H1 (cell line): ENCODE measurements at places on chromosomes 3 and 15. TPM values are rescaled to one million over a fixed set of nuclear protein-coding genes. Genes with fewer than 3 reads are reported as not detected.

Gene MYEF2
- total RNA-seq = 78.2 and 79.2 TPM in 2 replicates

GRCh38 chr3:86152620-86153019 is 838.3 kb downstream of the VGLL3 start:
- no peak overlapping the region for H3K4me3 ChIP-seq
- H3K36me3 ChIP-seq = no peaks in the 10 kb centered on the region
- no peaks in the 10 kb centered on the region for H3K27me3 ChIP-seq
- no peaks in the 10 kb centered on the region for H3K4me1 ChIP-seq
- DNase-seq = no peak
- no peak overlapping the region for H3K27ac ChIP-seq

- H3K27me3 ChIP-seq = no peaks in the 10 kb centered on the region
- H3K4me3 ChIP-seq = no peak overlapping the region
- no peak for DNase-seq
- no peaks in the 10 kb centered on the region for H3K4me1 ChIP-seq
- no peak overlapping the region for H3K27ac ChIP-seq
- H3K36me3 ChIP-seq = peaks cover 28% of the 10 kb centered on the region
Measured at GRCh38 chr3:196938124-196938523, 4.2 kb downstream of the NCBP2 start.

Gene LTK
- 0.19 and 0.38 TPM in 2 replicates for total RNA-seq

DNA sequence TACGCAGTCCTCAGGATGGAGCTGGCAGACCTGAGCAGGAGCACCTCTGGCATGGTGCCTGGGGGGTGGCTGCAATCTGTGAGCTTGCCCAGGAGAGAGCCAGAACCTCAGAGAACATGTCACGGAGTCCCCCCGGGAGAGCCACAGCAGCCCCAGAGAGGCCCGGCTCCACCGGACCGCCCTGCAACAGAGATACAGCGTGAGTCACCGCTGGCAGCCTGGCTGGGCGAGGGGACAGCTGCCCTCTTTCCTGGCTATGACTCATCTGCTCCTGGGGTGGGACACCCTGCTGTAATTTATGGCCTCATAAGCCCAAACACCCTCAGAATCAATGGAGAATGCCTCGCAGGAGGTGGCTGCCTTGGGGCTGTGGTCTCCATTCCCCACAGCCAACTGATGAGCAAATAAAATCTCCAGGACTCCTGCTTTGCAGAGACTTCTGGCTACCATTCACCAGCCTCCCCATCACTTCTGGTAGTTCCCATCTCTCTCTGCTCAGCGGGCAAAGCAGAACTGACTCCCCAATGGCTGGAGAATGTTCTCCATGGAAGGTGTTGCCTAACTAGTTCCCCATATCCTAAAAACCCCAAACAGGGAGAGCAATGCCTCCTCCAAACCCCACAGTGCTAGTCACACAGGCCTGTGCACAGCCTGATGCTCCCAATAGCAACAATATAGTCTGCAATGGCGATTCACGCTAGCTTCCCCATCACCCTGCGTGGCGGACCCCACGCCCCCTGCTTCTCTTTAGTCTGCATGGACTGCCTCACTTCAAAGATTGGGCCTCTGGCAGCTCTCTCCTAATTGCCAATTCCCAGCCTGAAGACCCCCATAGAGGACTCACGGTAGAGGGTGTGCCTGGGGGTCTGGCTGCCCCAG is 21.6 kb downstream of the ACSBG1 start:
- H3K36me3 ChIP-seq = no peaks in the 10 kb centered on the region
- no peak overlapping the region for H3K27ac ChIP-seq
- no peaks in the 10 kb centered on the region for H3K4me1 ChIP-seq
- no peaks in the 10 kb centered on the region for H3K27me3 ChIP-seq
- H3K4me3 ChIP-seq = no peak overlapping the region
- DNase-seq = no peak

GRCh38 chr15:27065151-27065550 is 94.2 kb downstream of the GABRG3 start:
- H3K4me3 ChIP-seq = no peak overlapping the region
- no peaks in the 10 kb centered on the region for H3K27me3 ChIP-seq
- H3K36me3 ChIP-seq = no peaks in the 10 kb centered on the region
- DNase-seq = no peak
- no peaks in the 10 kb centered on the region for H3K4me1 ChIP-seq

Gene HRG
- 0.15 TPM in 1 of 2 replicates, not detected in the other for total RNA-seq

Gene SAXO2
- total RNA-seq = 3.1 and 3.8 TPM in 2 replicates

DNA sequence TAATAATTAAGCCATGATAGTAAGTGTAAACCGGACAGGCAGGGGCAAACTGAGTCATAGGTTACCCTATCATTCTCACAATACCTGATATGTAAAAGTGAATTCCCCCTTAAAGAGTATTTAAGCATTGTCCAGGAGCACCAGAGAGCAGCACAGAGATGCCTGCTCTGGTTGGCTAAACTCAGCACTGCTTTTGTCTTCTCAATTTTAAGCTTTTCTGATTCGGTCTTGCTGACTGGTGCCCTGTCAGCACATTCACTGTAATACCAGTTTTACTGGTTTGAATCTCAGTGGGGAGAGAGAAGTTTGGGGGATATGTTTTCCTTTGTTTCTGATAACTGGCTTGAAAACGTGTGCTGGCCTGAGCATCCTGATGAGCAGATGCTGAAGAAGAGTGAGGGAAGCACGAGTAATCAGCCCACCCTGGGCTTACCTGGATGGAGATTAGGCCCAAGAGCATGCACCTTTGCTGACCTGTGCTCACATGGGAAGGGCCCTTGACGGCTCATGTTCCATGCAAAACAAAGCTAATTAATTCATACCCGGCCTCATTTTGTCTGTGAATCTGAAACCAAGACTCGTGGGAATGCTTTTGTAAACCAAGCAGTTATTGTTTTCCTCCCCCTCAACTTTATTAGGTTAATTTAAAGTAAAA is 208.5 kb upstream of the MRPL3 start:
- H3K27me3 ChIP-seq = no peaks in the 10 kb centered on the region
- H3K4me3 ChIP-seq = no peak overlapping the region
- no peaks in the 10 kb centered on the region for H3K36me3 ChIP-seq
- no peak overlapping the region for H3K27ac ChIP-seq

- no peak overlapping the region for H3K27ac ChIP-seq
- H3K27me3 ChIP-seq = peaks cover 14% of the 10 kb centered on the region; the same call in 1 of the 2 replicates
- H3K4me3 ChIP-seq = no peak overlapping the region
- no peaks in the 10 kb centered on the region for H3K36me3 ChIP-seq
- no peak for DNase-seq
Measured at GRCh38 chr3:52062505-52062904, 6.1 kb upstream of the DUSP7 start.

GRCh38 chr3:18426597-18427193 is 1.6 kb upstream of the SATB1 start:
- DNase-seq = no peak
- H3K36me3 ChIP-seq = no peaks in the 10 kb centered on the region
- H3K4me3 ChIP-seq = peak overlapping the region; percentile 88; the same call in 1 of the 2 replicates
- H3K27ac ChIP-seq = no peak overlapping the region
- H3K27me3 ChIP-seq = no peaks in the 10 kb centered on the region

Gene FBXL22
- total RNA-seq = 0.47 and 0.54 TPM in 2 replicates

Gene GABRB3
- 163 TPM in 2 replicates for total RNA-seq

GRCh38 chr3:73150369-73151130 is 89.1 kb downstream of the EBLN2 start:
- no peak for DNase-seq
- H3K27ac ChIP-seq = no peak overlapping the region
- H3K4me1 ChIP-seq = no peaks in the 10 kb centered on the region

GRCh38 chr3:160885791-160886286 is 129.8 kb downstream of the PPM1L start:
- DNase-seq = peak; percentile 17
- H3K27me3 ChIP-seq = no peaks in the 10 kb centered on the region
- H3K4me1 ChIP-seq = peaks cover 8% of the 10 kb centered on the region

- no peak overlapping the region for H3K4me3 ChIP-seq
- no peak overlapping the region for H3K27ac ChIP-seq
- no peaks in the 10 kb centered on the region for H3K27me3 ChIP-seq
Measured at GRCh38 chr3:22474706-22475445, 723.9 kb upstream of the ZNF385D start.

- peak; percentile 76 for DNase-seq
- peaks cover 46% of the 10 kb centered on the region for H3K27me3 ChIP-seq
- no peak overlapping the region for H3K27ac ChIP-seq
Measured at GRCh38 chr15:82646250-82647044, 716 bp downstream of the CPEB1 start.

DNA sequence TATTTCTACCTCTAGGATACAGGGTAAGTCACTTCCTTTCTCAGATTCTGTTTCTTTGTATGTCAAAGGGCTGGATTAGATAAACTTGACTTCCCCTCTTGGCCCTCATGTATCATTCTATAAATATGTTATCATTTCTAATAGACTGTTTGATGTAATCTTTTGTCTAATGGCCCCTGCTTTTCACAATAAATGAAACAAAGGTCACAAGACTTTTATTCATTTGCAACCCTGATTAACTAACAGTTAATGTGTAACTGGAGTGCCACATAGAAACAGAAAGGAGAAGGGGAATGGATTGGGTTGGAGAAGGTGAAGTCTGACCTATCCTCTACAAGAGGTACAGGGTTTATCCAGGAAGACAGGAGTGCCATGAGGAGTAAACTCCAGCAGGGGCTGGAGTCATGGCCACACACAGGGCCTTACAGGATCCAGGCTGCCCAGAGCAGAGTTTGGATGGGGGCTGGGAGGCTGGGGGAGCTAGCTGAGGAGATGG is 8.0 kb upstream of the B3GNT5 start:
- H3K27me3 ChIP-seq = no peaks in the 10 kb centered on the region
- no peak for DNase-seq
- H3K4me1 ChIP-seq = peaks cover 12% of the 10 kb centered on the region

- DNase-seq = no peak
- peaks cover 9% of the 10 kb centered on the region; the same call in 1 of the 2 replicates for H3K4me1 ChIP-seq
- H3K4me3 ChIP-seq = no peak overlapping the region
- no peaks in the 10 kb centered on the region for H3K27me3 ChIP-seq
Measured at GRCh38 chr3:53195602-53196574, 34.9 kb downstream of the PRKCD start.

GRCh38 chr15:68586274-68586961 is 7.6 kb downstream of the CORO2B start:
- H3K36me3 ChIP-seq = no peaks in the 10 kb centered on the region
- H3K4me3 ChIP-seq = no peak overlapping the region
- no peak overlapping the region for H3K27ac ChIP-seq
- H3K4me1 ChIP-seq = peaks cover 2% of the 10 kb centered on the region
- H3K27me3 ChIP-seq = no peaks in the 10 kb centered on the region

DNA sequence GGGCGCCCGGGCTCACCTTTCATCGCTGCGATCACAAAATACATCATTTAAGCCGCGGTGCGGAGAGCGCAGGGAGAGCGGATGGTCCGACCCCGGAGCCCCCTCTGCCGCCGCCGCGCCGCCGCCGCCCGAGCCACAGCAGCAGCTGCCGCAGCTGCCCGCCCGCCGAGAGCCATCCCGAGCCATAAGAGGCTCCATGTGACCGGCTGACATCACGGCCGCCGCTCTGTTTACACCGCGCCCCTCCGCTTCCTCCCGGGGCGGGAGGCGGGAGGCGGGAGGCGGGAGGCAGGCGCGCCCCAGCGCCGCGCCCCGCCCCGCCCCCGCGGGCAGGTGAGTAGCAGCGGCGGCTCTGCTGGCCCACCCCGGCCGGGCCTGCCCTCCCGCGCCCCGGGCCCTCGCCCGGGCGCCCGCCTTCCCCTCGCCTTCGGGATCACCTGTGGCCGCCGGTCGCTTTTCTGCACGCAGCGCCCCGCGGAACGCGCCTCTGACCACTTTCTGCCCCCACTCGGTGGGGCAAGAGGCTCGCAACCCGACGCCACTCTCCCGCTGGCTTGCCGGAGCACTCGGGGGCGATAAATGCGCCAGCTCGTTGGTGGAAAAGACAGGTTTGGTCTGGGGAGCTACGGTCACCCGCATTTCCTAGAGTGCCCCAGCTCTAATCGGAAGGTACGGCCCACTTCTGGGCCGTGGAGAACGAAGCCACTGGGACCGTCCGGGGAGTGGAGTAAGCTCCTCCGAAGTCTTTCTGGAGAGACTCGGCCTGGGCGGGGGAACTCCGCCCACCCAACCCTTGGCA is 113.6 kb upstream of the ICE2 start:
- no peak overlapping the region for H3K27ac ChIP-seq
- H3K4me1 ChIP-seq = peaks cover 5% of the 10 kb centered on the region; the same call in 1 of the 2 replicates
- H3K4me3 ChIP-seq = peak overlapping the region; percentile 82
- H3K27me3 ChIP-seq = peaks cover 7% of the 10 kb centered on the region; the same call in 1 of the 2 replicates
- DNase-seq = peak; percentile 81
- no peaks in the 10 kb centered on the region for H3K36me3 ChIP-seq

DNA sequence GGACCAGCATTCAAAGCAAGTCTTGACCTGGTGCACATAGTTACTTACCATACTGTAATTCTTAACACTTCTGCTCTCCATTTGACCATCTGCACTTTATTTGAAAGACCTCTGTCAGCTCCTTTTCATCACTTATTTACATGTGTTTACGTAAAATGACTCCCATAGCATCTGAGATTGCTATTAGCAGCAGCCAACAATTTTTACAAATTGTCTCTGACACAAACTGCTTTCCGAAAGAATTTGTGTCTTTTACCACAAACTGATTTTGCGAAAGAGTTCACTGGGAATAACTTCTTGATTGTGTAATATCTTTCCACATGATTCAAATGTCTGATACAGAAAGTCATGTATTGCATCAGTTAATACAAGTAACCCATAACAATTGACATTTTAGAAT is 144.1 kb upstream of the PEX5L start:
- H3K27me3 ChIP-seq = no peaks in the 10 kb centered on the region
- H3K4me1 ChIP-seq = peaks cover 2% of the 10 kb centered on the region
- DNase-seq = no peak

Gene NUP210
- 53.4 and 53.7 TPM in 2 replicates for total RNA-seq

Gene EPB42
- total RNA-seq = not detected in 2 replicates

- no peaks in the 10 kb centered on the region for H3K36me3 ChIP-seq
- no peak overlapping the region for H3K27ac ChIP-seq
- H3K4me1 ChIP-seq = no peaks in the 10 kb centered on the region; the same call in 1 of the 2 replicates
- no peak for DNase-seq
Measured at GRCh38 chr15:91203619-91204203, 103.7 kb downstream of the SV2B start.

Gene ZBTB20
- 0.46 and 1.3 TPM in 2 replicates for total RNA-seq

DNA sequence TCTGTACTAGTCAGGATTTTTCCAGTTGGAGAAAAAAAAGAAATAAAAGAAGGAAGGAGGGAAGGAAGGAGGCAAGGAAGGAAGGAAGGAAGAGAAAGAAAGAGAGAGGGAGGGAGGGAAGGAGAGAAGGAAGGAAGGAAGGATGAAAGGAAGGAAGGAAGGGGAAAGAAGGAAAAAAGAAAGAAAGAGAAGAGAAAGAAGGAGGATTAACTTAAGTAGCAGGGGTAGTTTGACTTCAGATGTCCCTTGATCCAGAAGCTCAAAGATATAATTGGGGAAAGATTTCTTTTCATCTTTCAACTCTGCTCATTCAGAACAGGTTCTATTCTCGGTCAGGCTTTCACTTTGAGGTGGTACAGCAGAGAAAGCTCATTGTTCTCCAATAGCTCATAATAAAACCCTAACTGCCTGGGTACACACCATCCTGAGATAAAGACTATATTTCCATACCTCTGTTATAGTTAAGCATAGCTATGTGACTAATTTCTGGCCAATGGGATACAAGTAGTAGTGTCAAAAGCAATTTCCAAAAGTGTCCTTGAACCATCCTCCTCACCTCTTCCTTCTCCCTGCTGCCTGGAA is 23.5 kb upstream of the STT3B start:
- peaks cover 4% of the 10 kb centered on the region; the same call in 1 of the 2 replicates for H3K4me1 ChIP-seq
- H3K36me3 ChIP-seq = no peaks in the 10 kb centered on the region

Gene GPR27
- 12.5 and 13.8 TPM in 2 replicates for total RNA-seq

Gene GHSR
- total RNA-seq = not detected in 2 replicates

Gene PRSS50
- 0.47 and 0.73 TPM in 2 replicates for total RNA-seq

GRCh38 chr3:22585911-22586310 is 617.2 kb upstream of the UBE2E2 start:
- DNase-seq = no peak
- no peaks in the 10 kb centered on the region for H3K4me1 ChIP-seq
- no peaks in the 10 kb centered on the region for H3K36me3 ChIP-seq
- H3K27ac ChIP-seq = no peak overlapping the region
- no peak overlapping the region for H3K4me3 ChIP-seq
